ENCODE measurements at places on chromosomes 16 and 17.

- no peaks in the 10 kb centered on the region for H3K27me3 ChIP-seq
- no peaks in the 10 kb centered on the region for H3K4me1 ChIP-seq
- DNase-seq, result no peak
- H3K27ac ChIP-seq, result no peak overlapping the region
Measured at GRCh38 chr16:54341892-54342776, 55.5 kb upstream of the IRX3 start.

DNA sequence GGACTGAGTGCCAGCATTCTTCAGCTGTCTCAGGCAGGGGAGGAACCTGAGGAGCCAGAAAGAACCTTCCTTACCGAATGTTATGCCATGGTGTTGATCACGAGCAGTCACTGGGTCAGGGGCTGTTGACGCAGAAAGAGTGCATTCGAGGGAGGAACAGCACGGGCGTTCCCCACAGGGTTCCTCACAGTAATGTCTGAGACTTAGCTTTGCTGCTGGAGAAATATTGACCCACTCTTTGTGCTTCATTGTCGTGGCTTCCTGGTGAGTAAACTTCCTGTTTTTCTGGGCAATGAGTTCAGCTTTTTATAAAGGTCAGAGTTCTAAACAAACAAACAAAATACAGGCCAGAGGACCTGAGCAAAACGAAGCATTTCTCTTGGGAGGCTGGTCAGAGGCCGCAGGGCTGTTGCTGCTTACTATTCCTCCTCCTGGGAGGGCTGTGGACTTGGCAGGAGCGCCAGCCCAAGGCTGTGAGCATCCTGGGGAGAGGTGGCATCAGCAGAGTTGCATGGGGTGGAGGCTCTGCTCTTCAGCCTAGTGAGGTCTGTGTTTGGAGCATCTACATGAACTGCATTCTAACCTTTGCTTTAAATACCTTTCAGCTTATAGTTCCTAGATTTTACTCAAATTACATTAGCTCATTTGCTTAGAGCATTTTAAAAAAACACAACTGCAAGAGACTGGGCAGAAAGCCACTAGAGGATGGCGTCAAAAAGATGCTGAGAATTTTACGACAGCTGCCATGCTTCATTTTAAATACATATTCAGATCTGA lies 143.1 kb upstream of the CACNG5 start:
- no peak overlapping the region for H3K4me3 ChIP-seq
- H3K27me3 ChIP-seq, result no peaks in the 10 kb centered on the region
- H3K36me3 ChIP-seq, result peaks cover 87% of the 10 kb centered on the region

- H3K27ac ChIP-seq, result no peak within 1 kb of the TSS
- peaks cover 6% of the 10 kb centered on the region for H3K4me1 ChIP-seq
- H3K4me3 ChIP-seq, result no peak within 1 kb of the TSS
- peaks cover 6% of the 10 kb centered on the region for H3K27me3 ChIP-seq
Measured at GRCh38 chr17:61452301-61453290, at the start of gene TBX4. TSS of gene TBX4 (plus strand) at chr17:61452422. CDS start at chr17:61456491, 4,069 bp downstream.

- no peaks in the 10 kb centered on the region for H3K27me3 ChIP-seq
- H3K27ac ChIP-seq, result no peak overlapping the region
Measured at GRCh38 chr17:57761887-57762286, 16.8 kb upstream of the CCDC182 start.

DNA sequence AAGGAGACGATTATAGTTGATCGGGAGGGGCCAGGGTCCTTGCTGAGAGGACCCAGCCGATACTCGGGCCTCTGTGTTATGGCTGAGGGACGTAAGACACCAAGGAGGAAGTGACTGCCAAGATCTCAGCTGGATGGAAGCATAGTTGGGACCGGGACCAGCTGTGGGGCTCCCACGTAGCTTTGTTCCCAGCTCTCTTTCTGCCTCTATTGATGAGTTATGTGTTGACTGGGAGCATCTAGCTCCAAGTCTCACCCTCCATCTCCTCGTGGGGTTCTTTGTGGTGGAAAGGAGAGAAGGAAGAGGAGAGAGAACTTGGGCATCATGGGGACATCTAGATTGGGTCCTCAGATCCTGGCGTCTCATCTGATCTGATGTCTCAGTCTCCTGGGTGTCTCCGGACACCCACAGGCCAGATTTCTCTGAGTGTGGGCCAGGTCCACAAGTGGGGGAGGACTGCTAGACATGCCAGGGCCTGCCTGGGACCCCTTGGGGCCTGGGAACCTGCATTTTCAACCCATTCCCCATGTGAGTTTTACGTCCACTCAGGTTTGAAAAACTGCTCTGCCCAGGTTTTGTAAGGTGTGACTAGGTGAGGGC lies 1.0 kb downstream of the MGRN1 start:
- H3K27me3 ChIP-seq, result no peaks in the 10 kb centered on the region
- DNase-seq, result no peak
- H3K4me3 ChIP-seq, result peak overlapping the region; percentile 72
- peak overlapping the region; percentile 83 for H3K27ac ChIP-seq
- H3K36me3 ChIP-seq, result no peaks in the 10 kb centered on the region

GRCh38 chr17:31369266-31369665 lies 22.2 kb upstream of the RAB11FIP4 start:
- H3K36me3 ChIP-seq, result no peaks in the 10 kb centered on the region
- peaks cover 4% of the 10 kb centered on the region for H3K4me1 ChIP-seq
- H3K27ac ChIP-seq, result no peak overlapping the region
- H3K4me3 ChIP-seq, result no peak overlapping the region

- DNase-seq, result no peak
- H3K4me1 ChIP-seq, result peaks cover 28% of the 10 kb centered on the region
- H3K4me3 ChIP-seq, result no peak overlapping the region
- H3K27ac ChIP-seq, result no peak overlapping the region
- H3K36me3 ChIP-seq, result no peaks in the 10 kb centered on the region
- no peaks in the 10 kb centered on the region for H3K27me3 ChIP-seq
Measured at GRCh38 chr16:85900027-85900792, 1.2 kb downstream of the IRF8 start.

GRCh38 chr17:36768394-36768793 lies 167.0 kb downstream of the MRM1 start:
- no peak overlapping the region for H3K4me3 ChIP-seq
- DNase-seq, result no peak
- H3K36me3 ChIP-seq, result no peaks in the 10 kb centered on the region
- no peaks in the 10 kb centered on the region for H3K27me3 ChIP-seq
- peaks cover 5% of the 10 kb centered on the region for H3K4me1 ChIP-seq
